ENCODE measurements at places on chromosomes 16 and 17.

DNA sequence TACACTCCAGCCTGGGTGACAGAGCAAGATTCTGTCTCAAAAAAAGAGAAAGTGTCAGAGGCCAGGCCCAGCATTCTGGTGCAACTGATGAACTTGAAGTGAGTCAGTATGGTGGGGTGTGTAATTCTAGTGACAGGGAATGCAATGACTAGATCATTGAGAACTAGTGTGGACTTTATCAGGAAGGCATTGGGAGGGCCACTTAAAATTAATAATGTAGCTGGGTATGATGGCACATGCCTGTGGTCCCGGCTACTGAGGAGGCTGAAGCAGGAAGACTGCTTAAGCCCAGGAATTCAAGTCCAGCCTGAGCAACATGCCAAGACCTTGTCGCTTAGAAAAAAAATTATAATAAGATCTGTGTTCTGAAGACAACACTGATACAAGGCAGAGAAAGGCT lies 90.8 kb downstream of the STX8 start:
- no peaks in the 10 kb centered on the region for H3K4me1 ChIP-seq
- no peaks in the 10 kb centered on the region for H3K36me3 ChIP-seq
- no peak for DNase-seq
- H3K27ac ChIP-seq = no peak overlapping the region

DNA sequence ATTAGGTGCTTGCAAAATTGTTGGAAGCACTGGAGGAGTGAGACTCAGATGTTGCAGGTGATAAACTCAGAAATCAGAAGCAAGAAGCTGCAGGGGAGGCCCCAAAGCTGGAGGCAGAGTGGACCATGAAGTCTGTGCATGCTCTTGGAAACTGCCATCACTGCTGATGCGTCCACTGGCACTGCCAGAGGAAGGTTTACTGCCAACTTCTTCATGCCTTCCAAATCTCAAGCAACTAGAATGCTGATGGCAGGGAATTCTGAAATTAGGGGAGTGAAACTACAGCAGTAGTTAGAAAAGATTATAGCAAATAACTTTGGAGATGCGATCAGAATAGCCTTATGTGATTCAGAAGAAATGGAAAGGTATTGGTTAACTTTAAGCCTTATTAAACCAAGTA lies 277.1 kb upstream of the SDK2 start:
- H3K27ac ChIP-seq = no peak overlapping the region
- DNase-seq = no peak
- H3K4me1 ChIP-seq = no peaks in the 10 kb centered on the region
- no peak overlapping the region for H3K4me3 ChIP-seq
- H3K36me3 ChIP-seq = no peaks in the 10 kb centered on the region

DNA sequence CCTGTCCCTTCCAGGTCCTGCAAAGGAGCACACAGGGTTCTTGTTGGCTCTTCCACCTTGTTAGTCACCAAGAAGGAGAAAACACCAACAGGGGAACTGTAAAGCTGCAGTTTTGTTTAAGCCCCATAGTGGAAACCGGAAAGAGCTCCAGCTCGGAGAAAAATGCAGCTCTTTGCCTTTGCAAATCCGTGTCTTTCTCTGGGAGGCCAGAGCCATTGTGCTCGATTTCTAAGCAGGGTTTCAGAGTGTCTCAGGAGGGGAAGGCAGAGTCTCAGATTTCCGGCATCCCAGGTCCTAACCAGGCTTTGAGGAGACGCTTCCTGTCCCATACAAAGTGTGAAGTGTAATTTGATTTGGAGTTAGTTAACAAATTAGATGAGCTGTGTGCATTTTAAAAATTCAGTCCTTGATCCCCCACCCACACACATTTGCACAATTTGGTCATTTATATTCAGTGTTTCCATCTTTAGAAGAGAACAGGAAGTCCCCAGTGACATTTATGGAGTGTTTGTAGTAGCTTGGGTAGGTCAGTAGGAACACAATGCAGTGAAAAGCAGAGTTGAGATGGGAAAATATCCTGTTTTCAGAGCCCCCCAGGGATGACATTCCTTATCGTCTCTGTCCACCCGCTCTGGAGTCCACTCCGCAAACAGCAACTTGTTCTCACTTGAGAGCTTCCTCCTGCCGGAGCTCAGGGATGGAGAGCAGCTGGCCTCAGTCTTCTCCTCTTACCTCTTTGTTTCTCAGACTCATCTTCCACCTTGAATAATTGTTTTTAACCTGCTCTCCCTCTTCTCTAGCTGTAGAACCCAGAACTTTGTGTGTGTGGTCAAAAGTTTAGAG lies 331.9 kb downstream of the SEC14L1 start:
- DNase-seq = no peak
- H3K27ac ChIP-seq = peak overlapping the region; percentile 65
- no peaks in the 10 kb centered on the region for H3K36me3 ChIP-seq
- H3K27me3 ChIP-seq = no peaks in the 10 kb centered on the region
- no peak overlapping the region for H3K4me3 ChIP-seq

GRCh38 chr16:11744075-11744470 lies 1.4 kb upstream of the TXNDC11 start:
- H3K4me3 ChIP-seq = no peak overlapping the region
- no peak for DNase-seq
- H3K27me3 ChIP-seq = no peaks in the 10 kb centered on the region
- peaks cover 10% of the 10 kb centered on the region for H3K4me1 ChIP-seq

DNA sequence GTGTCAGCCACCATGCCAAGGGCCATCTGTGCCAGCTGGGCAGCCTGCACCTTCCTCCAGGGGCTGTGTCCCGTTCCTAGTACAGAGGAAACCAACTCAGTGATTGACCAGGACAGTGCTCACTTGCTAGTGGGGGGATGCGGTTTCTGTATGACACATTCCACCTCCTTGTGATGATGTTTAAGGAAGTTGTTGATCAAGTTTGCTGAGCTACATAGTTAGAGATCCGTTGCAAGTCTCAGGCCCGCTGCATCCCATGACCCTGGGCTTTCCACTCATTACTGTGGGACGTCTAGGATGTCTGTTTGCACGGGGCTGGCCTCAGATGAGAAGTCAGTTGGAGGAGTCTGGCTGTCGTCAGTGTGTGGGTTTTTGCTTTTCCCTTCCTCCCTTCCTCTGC lies 33.6 kb downstream of the RNF213 start:
- no peaks in the 10 kb centered on the region for H3K4me1 ChIP-seq
- peak; percentile 44 for DNase-seq
- H3K4me3 ChIP-seq = no peak overlapping the region
- H3K27ac ChIP-seq = no peak overlapping the region

DNA sequence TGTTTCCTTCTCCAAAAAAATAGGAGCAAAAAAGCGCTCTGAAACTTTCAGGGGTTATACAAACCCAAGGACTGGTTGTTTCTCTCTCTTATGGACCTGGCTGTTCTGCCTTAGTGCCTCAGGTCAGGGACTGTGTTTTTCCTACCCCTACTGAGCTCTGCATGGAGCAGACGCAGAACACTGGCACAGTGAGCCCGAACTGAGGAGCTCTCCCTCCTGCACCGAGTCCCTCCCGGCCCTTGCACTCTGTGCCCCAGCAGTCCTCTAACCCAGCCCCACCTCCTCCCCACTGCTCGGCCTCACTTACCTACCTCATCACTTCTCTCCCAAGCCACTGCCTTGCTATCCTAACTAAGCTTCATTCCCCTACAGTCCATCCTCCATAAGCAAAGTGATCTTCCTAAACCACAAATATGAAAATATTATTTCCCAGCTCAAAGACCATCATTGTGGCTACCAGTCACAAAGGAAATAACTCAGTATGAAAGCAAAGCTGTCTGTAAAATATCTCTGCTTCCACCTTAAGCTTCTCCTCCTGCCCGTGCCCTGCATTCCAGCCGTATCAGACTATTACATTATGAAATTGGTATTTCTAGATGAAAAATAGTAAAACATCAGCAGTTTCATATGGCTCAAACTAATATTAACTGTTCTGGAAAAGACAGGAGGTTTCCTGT lies 13.6 kb downstream of the MEIOB start:
- no peak for DNase-seq
- no peaks in the 10 kb centered on the region for H3K36me3 ChIP-seq
- no peaks in the 10 kb centered on the region for H3K4me1 ChIP-seq
- H3K27ac ChIP-seq = no peak overlapping the region
- H3K4me3 ChIP-seq = no peak overlapping the region

GRCh38 chr16:71383054-71383773 lies 24.7 kb downstream of the CALB2 start:
- no peak overlapping the region for H3K4me3 ChIP-seq
- no peak for DNase-seq
- H3K36me3 ChIP-seq = no peaks in the 10 kb centered on the region
- no peaks in the 10 kb centered on the region for H3K27me3 ChIP-seq
- H3K27ac ChIP-seq = no peak overlapping the region

DNA sequence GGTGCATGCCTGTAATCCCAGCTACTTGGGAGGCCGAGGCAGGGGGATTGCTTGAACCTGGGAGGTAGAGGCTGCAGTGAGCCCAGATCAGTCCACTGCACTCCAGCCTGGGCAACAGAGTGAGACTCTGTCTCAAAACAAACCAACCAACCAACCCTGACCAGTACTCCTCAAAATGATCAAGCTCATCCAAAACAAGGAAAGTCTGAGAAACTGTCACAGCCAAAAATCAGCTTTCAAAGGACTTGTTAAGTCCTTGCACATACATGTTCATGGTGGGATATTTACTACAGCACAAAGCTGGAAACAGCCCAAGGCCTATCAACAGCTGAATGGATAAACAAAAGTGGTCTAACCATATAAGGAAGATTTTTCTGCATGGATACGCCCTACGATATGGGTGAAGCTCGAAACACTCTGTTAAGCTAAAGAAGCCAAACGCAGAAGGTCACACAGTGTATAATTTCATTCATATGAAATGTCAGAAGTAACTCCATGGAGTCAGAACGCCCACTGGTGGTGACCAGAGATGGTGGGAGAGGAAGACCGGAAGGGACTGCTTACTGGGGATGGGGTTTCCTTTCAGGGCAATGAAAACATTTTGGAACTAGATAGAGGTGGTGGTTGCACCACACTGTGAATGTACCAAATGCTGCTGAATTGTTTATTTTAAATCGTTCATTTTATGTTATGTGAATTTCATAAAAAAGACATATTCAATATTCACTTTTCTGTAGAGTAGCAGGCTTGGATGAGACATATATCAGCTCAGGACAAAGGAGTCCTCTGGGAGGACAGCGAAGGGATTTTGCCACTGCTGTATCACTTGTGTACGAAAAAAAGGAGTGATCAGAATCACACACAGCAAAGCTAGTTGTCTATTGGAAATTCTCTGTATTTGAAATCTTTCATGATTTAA lies 17.7 kb downstream of the CCL17 start:
- H3K27ac ChIP-seq = peak overlapping the region; percentile 58
- H3K36me3 ChIP-seq = no peaks in the 10 kb centered on the region
- no peaks in the 10 kb centered on the region for H3K27me3 ChIP-seq
- peaks cover 24% of the 10 kb centered on the region for H3K4me1 ChIP-seq
- H3K4me3 ChIP-seq = no peak overlapping the region

- DNase-seq = no peak
- H3K4me3 ChIP-seq = no peak overlapping the region
- H3K36me3 ChIP-seq = no peaks in the 10 kb centered on the region
- no peaks in the 10 kb centered on the region for H3K4me1 ChIP-seq
Observed at GRCh38 chr17:68004201-68004600, 7.9 kb upstream of the C17orf58 start.

DNA sequence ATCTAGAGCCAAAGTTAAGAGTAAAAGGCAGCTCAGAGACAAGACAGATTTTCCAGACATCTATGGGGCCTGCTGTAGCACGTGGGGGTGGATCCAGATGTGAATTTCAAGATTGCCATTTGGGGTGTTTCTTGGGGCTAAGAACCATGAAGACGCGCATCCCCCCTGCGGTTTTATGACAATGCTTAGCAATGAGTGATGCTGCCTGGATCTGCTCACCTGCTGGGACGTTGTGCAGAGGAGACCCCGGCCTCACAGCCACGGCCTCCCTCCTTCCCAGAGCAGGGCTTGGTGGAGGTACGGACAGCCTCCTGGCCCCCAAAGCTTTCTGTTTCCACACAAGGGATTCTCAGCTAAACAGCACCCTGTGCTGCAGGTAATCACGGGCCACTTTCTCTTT lies 151.5 kb upstream of the DYNLRB2 start:
- H3K27ac ChIP-seq = no peak overlapping the region
- no peak overlapping the region for H3K4me3 ChIP-seq
- H3K27me3 ChIP-seq = no peaks in the 10 kb centered on the region
- H3K36me3 ChIP-seq = no peaks in the 10 kb centered on the region
- H3K4me1 ChIP-seq = no peaks in the 10 kb centered on the region

Measured in ascending aorta (tissue), 2 donors.